ENCODE measurements at places on chromosomes 13 and 19. TPM values are rescaled to one million over a fixed set of nuclear protein-coding genes. Genes with fewer than 3 reads are reported as not detected.

CYP2B6 gene
- not detected for polyA plus RNA-seq

UPK1A gene
- not detected for polyA plus RNA-seq

KRTDAP gene
- polyA plus RNA-seq = 445 TPM

CEACAM20 gene
- not detected for polyA plus RNA-seq

PNMA8C gene
- polyA plus RNA-seq = 0.45 TPM

PPP1R13L gene
- polyA plus RNA-seq = 14.5 TPM

GRCh38 chr13:20140487-20140886 lies 20.4 kb downstream of the GJA3 start:
- no peak for DNase-seq

GRCh38 chr19:51726049-51726448 lies 2.3 kb upstream of the HAS1 start:
- no peak for DNase-seq

- no peak for DNase-seq
Measured at GRCh38 chr13:59547950-59548349, 615.8 kb downstream of the DIAPH3 start.

- DNase-seq = no peak
Measured at GRCh38 chr13:99737481-99738245, 233.9 kb downstream of the ZIC5 start.

GRCh38 chr13:50156561-50157127 lies 141.4 kb downstream of the KCNRG start:
- DNase-seq = no peak

DNA sequence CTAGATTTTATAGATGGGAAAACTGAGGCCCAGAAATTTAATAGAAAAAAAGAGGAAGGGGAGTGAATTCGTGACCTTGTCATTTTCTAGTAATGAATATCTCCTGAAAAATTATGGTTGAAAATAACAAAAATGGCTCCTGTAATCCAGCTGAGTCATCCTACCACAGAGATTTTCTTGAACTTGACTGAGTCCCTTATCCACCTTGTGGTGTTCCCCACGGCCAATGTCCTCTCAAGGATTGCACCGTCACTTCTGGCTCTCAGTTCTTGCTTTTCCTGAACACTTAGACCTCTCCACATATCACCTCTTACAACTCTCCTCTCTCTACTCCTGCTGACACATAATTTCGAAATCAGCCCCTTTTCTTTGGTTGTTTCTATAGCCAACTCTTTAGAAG lies 1.2 kb upstream of the KATNAL1 start:
- DNase-seq = no peak

GRCh38 chr19:33865306-33865705 lies 68.6 kb downstream of the KCTD15 start:
- no peak for DNase-seq

- DNase-seq = no peak
Measured at GRCh38 chr13:112391746-112392145, 15.6 kb downstream of the SPACA7 start.

GRCh38 chr19:49524812-49525455 lies 2.9 kb upstream of the RCN3 start:
- DNase-seq = no peak

Data from muscle of arm (tissue), 14 donors.